Cerebellum (tissue), 4 donors: ENCODE measurements at places on chromosomes 6 and 20. TPM values are rescaled to one million over a fixed set of nuclear protein-coding genes. Genes with fewer than 3 reads are reported as not detected.

- no peak for DNase-seq
These were observed 9.1 kb upstream of the MAP1LC3A start for GRCh38 chr20:34549291-34549928.

GRCh38 chr6:43993881-43994523, 133.2 kb downstream of the MRPL14 start:
- DNase-seq = no peak

DNA sequence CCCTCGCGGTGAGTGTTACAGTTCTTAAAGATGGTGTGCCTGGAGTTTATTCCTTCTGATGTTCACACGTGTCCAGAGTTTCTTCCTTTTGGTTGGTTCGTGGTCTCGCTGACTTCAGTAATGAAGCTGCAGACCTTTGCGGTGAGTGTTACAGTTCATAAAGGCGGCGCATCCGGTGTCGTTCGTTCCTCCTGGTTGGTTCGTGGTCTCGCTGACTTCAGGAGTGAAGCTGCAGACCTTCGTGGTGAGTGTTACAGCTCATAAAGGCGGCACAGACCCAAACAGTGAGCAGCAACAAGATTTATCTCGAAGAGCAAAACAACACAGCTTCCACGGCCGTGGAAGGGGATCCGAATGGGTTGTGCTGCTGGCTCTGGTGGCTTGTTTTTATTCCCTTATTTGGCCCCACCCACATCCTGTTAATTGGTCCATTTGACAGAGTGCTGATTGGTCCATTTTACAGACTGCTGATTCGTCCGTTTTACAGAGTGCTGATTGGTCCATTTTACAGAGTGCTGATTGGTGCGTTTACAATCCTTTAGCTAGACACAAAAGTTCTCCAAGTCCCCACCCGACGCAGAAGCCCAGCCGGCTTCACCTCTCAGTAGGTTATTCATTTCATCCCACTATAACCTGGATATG, 48.2 kb upstream of the ARG1 start:
- no peak for DNase-seq

GRCh38 chr6:116047173-116047933, 13.3 kb downstream of the FRK start:
- DNase-seq = no peak

Gene MYB
- total RNA-seq = 9.0 TPM

Gene MED23
- 61.7 TPM for total RNA-seq

Gene TXNDC5
- total RNA-seq = 38.6 TPM

DNA sequence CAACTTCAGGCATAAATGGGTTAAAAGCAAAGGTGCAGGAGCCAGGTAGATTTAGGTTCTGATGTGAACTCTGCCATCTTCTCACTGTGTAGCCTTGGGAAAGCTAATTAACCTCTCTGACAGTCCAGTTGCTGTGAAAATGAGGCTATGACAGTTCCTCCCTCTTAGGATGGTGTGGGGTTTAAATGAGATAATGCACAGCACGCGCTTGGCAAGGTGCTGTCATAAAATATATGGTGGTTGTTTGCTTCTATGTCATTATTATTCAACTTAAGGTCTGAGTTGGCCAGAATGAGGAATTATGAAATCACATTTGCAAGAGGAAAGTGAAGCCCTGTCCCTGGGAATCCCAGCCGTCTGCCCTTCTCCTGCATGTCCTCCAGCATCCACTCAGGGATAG, 15.5 kb upstream of the BCAS1 start:
- DNase-seq = no peak

GRCh38 chr6:53479871-53480270, 65.0 kb downstream of the GCLC start:
- DNase-seq = no peak

DNA sequence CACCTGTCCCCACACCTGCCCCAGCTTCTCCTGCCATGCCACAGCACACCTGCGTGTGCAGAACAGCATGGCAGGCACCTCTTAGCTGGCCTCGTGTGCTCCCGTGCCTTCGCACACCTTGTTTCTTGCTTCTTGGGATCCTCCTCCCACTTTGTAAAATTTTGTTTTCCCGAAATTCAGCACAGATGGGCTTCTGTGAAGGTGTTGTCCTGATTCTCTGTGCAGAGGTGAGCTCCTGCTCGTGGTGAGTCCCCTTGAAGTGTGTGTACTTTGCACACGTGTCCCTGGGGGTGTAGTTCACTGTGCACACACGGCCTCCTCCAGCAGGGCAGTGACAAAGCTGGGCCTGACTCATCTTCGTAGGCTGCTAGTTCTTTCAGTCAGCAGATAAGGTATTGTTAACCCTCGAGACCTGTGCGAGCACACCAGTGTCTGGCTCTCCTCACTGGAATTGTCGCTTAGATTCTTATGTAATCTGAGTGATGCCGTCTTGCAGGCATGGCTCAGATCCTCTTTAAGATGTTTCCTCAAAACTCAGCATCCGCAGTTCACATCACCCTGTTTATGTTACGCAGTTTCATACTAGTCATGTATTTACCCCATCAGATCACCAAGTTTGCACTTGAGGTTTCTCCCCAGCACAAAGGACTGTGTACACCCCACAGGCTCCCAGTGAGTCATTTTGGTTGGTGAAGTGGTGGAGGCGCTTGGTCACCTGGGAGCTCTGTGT, 77.7 kb downstream of the CDYL start:
- DNase-seq = no peak

GRCh38 chr6:13668291-13668928, 43.2 kb downstream of the RANBP9 start:
- no peak for DNase-seq

GRCh38 chr6:154542747-154543146, 32.3 kb upstream of the CNKSR3 start:
- DNase-seq = no peak

Gene CDYL
- total RNA-seq = 31.8 TPM

- no peak for DNase-seq
These were observed 58.8 kb downstream of the FKBP5 start for GRCh38 chr6:35629876-35630378.

Gene EPB41L1
- total RNA-seq = 68.0 TPM

- no peak for DNase-seq
These were observed 30.8 kb downstream of the NHSL1 start for GRCh38 chr6:138468320-138469015.

GRCh38 chr6:139981066-139981624, 606.7 kb upstream of the CITED2 start:
- DNase-seq = no peak

GRCh38 chr20:45579184-45579583, at the start of gene WFDC8:
Gene WFDC8 (minus strand): TSS chr20:45579284. CDS start chr20:45579247, 37 bp downstream.
- no peak for DNase-seq

GRCh38 chr20:47239719-47240067, 116.8 kb downstream of the ZMYND8 start:
- no peak for DNase-seq

- DNase-seq = no peak
These were observed 55.3 kb upstream of the UFL1 start for GRCh38 chr6:96466147-96466863.

Gene GJA10
- not detected for total RNA-seq

- DNase-seq = no peak
These were observed 32.5 kb upstream of the NKAIN2 start for GRCh38 chr6:123771126-123771525.

Gene TBXT
- total RNA-seq = not detected

- DNase-seq = no peak
These were observed 38.7 kb upstream of the PDE10A start for GRCh38 chr6:165701564-165702354.

Gene TRIM15
- total RNA-seq = not detected

Gene MUC22
- not detected for total RNA-seq

GRCh38 chr20:48858075-48858790, 30.4 kb upstream of the PREX1 start:
- no peak for DNase-seq

- DNase-seq = no peak
These were observed 28.4 kb upstream of the RAB32 start for GRCh38 chr6:146515212-146515611.
